ENCODE measurements at places on chromosomes 7 and 10.

DNA sequence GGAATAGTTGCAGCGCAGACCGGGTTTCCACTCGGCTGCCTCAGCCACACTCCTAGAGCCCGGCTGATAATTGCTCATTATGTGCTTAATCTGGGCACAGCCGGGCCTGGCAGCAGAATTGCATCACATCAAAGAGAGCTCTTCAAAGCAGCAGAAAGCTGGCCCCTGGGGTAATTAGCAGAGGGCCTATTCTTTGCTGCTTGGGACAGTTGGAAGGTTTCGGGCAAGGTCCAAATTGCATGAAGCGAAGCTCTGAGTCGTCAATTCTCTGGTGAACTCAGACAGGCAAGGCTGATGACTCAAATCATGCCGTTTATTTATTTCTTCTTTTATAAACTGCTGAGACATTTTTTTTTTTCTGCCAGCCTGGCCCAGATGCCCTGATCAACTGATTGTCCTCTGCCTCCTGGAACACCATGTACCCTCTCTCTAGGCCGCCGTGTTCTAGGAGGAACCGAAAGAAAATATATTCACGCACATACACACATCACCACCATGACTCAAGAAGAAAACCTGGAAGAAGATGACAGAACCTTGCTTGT is 242.2 kb downstream of the RAB11FIP2 start:
- DNase-seq: peak; percentile 66

DNA sequence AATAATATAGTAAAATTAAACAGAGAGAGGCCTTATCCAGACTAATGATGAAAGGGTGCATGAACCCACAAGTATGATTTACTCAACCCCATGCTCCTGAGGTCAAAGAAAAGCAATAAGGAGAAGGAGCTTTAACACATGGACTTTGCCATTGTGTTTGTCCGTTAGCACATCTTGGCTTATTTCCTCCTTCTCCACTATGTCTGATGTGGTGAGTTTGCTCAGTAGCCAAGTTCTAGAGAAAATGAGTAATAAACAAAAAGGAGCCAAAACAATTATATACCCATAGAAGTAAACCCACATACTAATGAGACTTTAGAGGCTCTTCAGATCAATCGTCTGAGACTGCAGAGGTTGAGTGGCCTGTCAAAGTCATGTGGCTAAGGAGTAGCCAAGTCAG is 26.1 kb upstream of the ADD3 start:
- DNase-seq: no peak

DNA sequence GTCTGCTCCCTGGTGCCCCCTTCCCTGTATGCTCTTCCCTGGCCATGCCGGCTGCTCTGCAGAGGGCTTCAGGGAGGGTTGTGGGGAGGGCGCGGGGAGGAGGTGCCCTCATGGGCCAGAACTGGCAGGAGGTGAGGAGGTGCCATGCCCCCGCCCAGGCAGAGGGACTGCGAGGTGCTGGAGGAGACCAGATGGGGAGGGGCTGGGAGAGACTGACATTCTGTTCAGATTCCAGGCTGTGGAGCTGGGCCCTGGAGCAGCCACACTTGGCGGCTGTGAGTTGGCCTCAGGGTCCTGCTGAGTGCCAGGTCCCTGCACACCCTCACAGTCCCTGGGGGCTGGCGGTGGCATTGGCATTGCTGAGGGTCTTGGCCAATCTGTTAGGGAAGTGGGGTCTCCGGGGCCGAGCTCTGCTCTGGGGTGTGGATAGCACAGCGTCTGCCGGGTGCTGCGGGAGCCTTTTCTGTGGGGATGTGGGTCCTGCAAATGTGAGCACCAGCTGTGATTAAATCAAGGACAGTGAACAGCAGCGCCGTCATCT is 25.4 kb downstream of the INPP5A start:
- DNase-seq: no peak

DNA sequence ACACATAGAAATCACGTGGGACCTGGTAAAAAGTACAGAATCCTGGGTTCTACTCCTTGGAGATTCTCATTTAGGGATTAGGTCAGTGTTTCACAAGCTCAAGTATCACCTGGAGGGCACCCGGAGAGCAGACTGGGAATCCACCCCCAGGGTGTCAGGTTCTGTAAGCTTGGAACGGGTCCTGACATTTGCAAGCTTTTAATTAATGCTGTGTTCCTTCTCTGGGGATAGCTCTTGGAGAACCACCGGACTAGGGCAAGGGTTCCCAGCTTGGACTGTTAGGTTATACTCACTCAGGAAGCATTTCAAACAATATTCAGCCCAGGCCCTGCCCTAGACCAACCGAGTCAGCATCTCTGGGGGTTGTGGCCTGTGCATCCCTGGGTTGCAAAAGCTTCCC is 23.0 kb downstream of the TCF7L2 start:
- no peak for DNase-seq

GRCh38 chr7:84624527-84624926 is 429.9 kb upstream of the SEMA3A start:
- no peak for DNase-seq

GRCh38 chr7:30679664-30680063 is 2.6 kb downstream of the CRHR2 start:
- DNase-seq: no peak

DNA sequence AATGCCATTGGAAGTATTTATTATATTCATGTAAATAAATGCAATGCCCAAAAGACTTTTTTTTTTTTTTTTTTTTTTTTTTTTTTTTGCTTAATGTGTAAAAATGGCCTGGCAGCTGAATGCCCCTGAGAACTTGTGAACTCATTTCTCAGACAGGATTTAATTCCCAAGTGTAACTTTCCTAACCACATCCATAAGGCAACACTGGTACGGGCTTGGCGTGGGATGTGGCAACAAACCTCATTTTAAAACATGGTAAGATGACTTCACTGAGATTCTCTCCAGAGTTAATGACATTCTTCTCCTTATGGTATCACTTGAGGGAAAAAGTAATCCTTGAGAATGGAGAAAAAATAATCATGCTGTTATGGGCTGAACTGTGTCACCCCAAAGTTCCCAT is 150.4 kb downstream of the DGKI start:
- DNase-seq: no peak

- DNase-seq: no peak
Observed at GRCh38 chr10:126294451-126294850, 93.8 kb downstream of the ADAM12 start.
